ENCODE measurements at places on chromosomes 12 and 14.

DNA sequence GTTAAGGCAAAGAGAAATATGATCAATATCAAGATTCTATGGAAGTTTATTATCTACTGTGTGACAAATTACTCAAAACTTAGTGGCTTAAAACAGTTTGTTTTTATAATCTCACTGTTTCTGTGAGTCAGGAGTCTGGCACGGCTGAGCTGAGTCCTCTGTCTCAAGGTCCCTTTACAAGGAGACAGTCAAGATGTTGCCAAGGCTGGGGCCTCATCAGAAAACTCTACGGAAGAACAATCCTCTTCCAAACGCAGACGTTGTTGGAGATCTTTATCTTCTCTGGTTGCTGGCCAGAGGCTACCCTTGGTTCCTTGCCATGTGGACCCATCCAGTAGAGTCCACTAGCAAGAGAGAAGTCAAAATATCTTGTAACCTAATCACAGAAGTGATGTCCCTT lies 100.6 kb upstream of the CCND2 start:
- no peak overlapping the region for H3K4me3 ChIP-seq
- H3K36me3 ChIP-seq, result no peaks in the 10 kb centered on the region
- H3K4me1 ChIP-seq, result no peaks in the 10 kb centered on the region
- no peak for DNase-seq
- H3K27me3 ChIP-seq, result no peaks in the 10 kb centered on the region
- H3K27ac ChIP-seq, result no peak overlapping the region

DNA sequence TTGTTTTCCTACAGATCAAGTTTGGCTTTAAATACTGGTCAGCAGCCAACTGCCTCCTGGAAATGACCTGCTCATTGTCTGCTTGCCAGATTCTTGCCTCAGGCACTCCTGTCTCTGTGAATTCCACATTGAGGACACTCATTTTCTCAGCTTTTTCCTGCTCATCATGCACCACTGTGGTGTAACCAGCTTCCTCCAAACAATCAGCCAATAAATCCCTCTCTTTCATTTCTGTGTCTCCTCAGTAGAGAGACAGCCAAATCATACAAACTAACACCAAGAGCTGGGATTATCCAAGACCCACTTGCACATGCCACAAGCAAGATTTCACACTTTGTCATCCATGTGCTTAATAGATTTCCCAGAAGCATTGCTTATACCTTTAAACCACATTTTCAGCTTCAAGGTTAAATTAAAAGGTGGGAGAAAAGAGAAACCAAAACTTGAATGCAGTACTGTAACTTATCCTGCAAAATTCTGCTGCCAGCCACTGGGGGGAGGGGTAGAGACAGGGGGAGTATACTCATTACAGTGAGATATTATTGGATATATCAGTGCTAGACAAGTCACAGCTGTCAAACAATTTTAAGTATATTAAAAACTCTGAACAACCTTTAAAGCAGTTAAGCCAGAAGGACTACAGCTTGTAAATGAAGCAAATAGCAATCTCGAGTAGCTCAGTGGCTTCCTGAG lies 105.0 kb downstream of the PPP2R5E start:
- H3K27me3 ChIP-seq, result no peaks in the 10 kb centered on the region
- no peak overlapping the region for H3K27ac ChIP-seq
- peaks cover 13% of the 10 kb centered on the region for H3K4me1 ChIP-seq
- no peaks in the 10 kb centered on the region for H3K36me3 ChIP-seq

DNA sequence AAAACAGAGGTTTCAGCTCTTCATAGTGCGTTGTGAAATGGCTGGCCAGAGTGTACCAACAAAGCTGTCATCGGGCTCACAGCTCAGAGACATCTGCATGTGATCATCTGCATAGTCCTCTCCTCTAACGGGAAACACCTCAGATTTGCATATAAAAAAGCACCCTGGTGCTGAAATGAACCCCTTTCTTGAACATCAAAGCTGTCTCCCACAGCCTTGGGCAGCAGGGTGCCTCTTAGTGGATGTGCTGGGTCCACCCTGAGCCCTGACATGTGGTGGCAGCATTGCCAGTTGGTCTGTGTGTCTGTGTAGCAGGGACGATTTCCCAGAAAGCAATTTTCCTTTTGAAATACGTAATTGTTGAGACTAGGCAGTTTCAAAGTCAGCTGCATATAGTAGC lies 14.3 kb upstream of the PAPLN start:
- H3K36me3 ChIP-seq, result peaks cover 18% of the 10 kb centered on the region
- DNase-seq, result no peak

- no peaks in the 10 kb centered on the region for H3K36me3 ChIP-seq
- no peak overlapping the region for H3K4me3 ChIP-seq
- H3K4me1 ChIP-seq, result peaks cover 27% of the 10 kb centered on the region
Observed at GRCh38 chr14:35365130-35366055, 39.2 kb downstream of the NFKBIA start.

DNA sequence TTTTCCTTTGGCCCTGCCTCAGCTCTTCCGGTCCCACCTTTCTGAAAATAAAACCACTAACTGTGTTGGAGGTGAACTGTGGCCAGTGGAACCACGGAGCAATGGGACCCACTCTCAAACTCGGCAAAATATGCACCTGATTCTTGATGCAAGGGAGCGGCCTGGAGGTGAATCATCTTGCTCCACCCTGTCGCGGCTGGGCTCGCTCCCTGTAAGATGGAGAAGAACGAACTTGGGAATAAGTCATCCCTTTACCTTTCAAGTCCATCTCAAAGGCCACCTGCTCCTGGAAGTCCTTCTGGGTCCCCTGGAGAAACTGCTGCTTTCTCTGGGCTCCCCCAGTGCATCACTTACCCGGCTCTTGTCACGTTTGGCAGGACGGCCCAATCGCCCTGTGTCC lies 309.9 kb downstream of the BCL11B start:
- no peaks in the 10 kb centered on the region for H3K36me3 ChIP-seq
- H3K27ac ChIP-seq, result no peak overlapping the region
- DNase-seq, result no peak
- H3K27me3 ChIP-seq, result no peaks in the 10 kb centered on the region
- H3K4me3 ChIP-seq, result no peak overlapping the region
- peaks cover 25% of the 10 kb centered on the region for H3K4me1 ChIP-seq

DNA sequence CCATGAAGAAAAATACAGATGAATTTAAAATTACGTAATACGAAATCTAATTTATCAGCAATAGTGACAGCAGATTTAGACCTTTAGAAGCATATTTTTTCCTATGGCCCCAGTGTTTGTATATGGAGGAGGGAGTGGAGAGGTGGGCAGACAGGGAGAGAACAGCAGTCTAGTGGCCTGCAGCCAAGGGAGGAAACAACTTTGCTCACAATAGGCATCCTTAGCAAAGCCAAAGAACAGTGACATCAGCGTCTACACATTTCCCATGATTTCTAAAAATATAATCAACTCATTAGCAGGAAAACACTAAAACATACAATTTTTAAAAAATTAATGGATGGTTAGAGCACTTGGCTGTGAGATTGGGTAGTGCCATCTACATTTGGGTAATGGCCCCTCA lies 622.6 kb upstream of the ATP2B1 start:
- H3K4me3 ChIP-seq, result no peak overlapping the region
- no peak for DNase-seq
- no peaks in the 10 kb centered on the region for H3K27me3 ChIP-seq
- H3K27ac ChIP-seq, result no peak overlapping the region
- H3K4me1 ChIP-seq, result no peaks in the 10 kb centered on the region
